ENCODE measurements at places on chromosomes 3 and 15.

GRCh38 chr3:126346466-126346865 lies 10.7 kb downstream of the KLF15 start:
- no peak for DNase-seq

GRCh38 chr3:133329626-133330025 lies 70.2 kb upstream of the BFSP2 start:
- no peak for DNase-seq

DNA sequence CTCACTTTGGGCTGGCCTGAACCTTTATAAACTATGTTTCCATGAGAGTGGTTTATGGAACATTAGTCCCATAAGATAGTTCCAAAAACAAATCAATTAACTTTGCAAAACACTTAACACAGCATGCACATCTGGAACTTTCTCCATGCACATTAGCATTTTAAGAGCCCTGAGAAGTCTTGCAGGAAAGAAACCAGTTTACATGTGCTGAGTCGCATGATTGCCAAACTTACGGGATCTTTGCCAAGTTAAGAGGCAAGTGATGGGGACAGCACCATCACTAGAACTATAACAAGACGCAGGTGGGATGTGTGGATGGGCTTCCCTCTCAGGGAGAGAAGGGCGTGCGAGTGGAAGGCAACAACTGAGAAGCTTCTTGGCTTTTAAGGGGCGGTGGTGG lies 20.7 kb downstream of the ADAMTS9 start:
- peak; percentile 29 for DNase-seq

DNA sequence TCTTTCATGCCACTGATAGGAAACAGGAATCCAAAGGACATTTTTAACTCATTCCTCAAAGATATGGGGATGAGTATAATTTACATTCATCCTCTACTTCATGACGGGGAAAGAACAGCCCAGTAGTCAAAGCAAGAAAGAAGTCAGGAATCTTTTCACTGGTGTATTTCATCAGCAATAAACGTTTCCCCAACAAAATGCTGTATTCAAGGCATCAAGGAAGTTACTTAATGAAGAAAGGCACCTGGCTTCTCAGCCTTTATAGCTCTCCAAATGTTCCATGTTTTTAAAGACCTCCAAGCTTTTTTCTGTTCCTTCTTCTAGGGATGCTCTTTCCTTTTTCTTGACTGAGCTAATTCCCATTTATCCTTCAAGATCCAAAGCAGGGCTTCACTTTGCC lies 221.5 kb upstream of the ICE2 start:
- no peak for DNase-seq

GRCh38 chr3:101849714-101850245 lies 466 bp downstream of the NFKBIZ start:
- no peak for DNase-seq

DNA sequence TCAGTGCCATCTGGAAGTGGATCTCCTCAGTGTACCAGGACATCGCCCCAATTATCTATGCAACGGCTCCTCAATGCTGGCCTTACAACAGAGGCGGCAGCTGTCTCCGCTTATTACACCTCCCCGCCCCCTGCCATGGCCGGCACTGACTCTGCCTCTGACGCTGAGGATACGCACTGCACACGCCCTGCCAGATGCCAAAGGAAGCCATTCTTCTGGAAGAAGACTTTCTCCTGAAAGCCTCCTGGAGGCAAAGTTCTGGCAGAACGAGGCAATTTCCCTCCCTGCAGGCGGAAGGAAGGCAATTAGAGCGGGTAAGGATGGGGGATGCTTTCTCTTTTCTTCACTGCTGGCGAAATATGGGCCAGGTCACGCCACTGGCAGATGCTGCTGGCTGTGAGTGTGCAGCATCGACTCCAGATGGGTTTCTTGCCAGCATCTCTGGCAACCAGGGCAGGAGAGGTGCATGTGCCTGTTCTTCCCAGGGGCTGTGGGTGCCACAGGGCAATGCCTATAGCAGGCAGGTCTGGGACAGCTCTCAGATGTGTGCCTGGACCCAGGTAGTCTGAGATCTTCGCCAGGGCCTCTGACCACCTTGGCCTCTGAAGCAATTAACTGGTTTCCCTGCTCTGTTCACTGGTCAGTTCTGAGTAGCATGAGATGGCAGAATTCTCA lies 62.2 kb upstream of the MRPS22 start:
- DNase-seq, result peak; percentile 70

DNA sequence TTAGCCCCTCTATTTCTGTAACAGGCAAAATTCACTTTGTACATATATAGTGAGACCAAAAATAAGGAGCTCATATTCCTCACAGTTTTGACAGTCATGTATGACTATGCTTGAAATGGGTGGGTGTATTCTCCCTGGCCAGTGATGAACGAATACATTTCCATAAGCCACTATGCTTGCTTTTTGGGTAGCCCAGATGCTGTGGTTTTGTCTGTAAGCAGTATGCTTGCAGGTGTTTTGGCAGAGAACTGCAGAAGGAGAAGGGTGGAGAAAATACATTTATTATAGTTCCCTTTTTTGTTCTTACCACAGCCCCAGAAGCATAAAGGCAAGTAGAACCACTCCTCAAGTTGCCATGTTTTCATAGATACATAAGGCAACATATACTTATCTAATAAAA lies 131.2 kb downstream of the RBMS3 start:
- DNase-seq, result no peak
